Nucleus accumbens (tissue), 56 donors: ENCODE measurements at places on chromosomes 16 and 17.

DNA sequence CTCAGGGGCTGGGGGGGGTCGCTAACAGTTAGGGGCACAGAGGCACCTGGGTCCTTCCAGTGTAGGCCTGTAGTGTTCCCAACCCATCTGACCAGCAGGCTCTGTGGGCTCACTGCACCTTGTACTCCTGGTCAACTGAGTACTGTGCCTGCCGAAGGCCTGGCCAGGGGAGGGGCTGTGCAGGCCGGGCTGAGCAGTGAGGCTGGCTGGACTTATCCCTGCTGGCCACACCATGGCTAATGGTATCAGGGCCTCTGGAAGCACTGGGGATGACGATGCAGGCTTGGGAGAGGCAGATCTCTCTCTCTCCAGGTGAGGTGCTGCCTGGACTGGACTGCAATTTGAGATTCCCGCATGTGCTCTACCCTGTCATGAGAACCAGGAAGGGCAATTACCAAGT lies 58.9 kb upstream of the SDK2 start:
- DNase-seq: no peak

DNA sequence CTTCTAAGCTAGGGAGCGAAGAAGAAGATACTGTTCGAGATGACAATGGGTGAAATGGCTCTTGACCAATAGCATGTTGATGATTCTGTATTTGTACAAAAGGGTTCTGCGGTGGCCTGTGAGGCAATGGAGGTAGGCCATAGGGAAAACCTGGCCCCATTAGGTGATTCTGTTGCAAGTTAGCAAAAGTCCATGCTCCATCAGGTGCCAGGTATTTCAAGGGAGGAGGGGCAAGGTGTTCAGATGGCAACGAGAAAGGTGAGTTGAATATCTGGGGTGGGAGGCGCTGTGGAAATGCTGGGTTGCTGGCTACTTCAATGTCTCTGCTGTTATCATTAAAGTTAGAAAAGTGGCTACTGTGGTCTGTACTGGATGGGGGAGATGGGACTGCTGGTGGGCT lies 62.8 kb downstream of the CACNG1 start:
- no peak for DNase-seq

DNA sequence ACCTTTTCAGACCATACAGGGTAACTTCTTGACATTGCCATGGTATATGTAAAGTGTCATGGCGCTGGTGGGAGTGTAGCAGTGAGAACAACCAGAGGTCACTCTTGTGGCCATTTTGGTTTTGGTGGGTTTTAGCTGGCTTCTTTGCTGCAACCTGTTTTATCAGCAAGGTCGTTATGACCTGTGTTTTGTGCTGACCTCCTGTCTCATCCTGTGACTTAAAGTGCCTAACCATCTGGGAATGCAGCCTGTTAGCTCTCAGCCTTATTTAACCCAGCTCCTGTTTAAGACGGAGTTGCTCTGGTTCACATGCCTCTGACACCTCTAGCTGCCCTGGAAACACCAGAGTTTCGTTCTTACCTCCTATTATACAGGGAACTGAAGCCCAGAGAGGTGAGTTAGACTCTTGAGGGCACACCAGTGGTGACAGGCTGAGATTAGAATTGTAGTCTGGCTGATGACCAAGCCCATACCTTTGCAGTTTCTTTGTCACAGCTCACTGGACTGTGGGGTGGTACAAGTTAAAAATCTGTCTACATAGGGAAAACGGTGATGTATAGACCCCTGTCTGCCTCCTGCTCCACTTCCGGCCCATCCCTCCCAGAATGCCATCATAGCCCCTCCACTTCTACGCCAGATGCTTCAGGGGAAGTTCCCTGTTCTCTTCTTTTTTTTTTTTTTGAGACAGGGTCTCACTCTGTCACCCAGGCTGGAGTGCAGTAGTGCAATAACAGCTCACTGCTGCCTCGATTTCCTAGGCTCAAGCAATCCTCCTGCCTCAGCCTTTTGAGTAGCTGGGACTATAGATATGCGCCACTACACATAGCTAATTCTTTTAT lies 21.0 kb downstream of the KSR1 start:
- no peak for DNase-seq

GRCh38 chr17:33506889-33507650 lies 214.0 kb upstream of the ASIC2 start:
- no peak for DNase-seq

DNA sequence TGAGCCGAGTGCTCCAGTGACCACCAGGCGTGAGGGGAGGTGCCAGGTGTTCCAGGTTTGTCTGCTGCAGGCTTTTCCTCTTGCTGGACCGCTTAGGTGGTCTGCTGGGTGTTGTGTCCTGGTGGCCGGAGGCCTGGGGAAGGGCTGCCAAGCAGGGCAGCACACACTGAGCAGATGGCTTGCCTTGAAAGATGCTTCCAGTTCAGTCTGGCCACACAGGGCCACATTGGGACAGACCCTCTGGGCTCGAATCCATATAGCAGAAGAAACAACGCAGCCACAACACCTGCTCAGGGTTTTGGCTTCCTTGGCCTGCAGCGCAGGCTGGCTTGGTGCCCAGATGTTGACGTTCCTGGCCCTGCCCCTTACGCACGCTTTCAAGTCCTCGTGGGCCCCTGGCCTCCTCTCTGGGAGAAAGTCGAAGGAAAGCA lies 24.8 kb downstream of the GINS2 start:
- no peak for DNase-seq

DNA sequence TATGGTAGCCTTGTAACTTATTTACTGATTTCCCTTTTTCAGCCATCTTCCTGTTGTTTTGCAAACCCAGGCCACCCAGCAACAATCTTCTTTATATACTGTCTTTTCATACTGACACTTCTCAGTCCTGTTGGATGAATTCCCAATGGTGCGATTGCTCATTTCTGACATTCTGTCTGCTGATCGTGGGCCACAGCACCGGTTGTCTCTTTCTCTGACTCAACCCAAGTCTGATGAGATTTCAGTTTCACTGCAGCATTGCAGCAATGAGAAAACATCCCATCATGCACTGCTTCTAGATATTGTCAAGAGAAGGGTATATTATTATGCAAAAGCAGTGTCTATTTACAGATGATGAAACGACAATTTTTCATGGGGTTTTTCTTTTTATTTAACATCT lies 349.2 kb upstream of the HSBP1 start:
- DNase-seq: no peak

GRCh38 chr17:57539529-57540301 lies 205.4 kb downstream of the CCDC182 start:
- no peak for DNase-seq

- DNase-seq: no peak
Measured at GRCh38 chr16:81511371-81511770, 66.8 kb downstream of the CMIP start.

- no peak for DNase-seq
Measured at GRCh38 chr17:59802160-59802559, 90.6 kb downstream of the TUBD1 start.

- no peak for DNase-seq
Measured at GRCh38 chr16:86387468-86388440, 122.6 kb upstream of the FOXF1 start.

DNA sequence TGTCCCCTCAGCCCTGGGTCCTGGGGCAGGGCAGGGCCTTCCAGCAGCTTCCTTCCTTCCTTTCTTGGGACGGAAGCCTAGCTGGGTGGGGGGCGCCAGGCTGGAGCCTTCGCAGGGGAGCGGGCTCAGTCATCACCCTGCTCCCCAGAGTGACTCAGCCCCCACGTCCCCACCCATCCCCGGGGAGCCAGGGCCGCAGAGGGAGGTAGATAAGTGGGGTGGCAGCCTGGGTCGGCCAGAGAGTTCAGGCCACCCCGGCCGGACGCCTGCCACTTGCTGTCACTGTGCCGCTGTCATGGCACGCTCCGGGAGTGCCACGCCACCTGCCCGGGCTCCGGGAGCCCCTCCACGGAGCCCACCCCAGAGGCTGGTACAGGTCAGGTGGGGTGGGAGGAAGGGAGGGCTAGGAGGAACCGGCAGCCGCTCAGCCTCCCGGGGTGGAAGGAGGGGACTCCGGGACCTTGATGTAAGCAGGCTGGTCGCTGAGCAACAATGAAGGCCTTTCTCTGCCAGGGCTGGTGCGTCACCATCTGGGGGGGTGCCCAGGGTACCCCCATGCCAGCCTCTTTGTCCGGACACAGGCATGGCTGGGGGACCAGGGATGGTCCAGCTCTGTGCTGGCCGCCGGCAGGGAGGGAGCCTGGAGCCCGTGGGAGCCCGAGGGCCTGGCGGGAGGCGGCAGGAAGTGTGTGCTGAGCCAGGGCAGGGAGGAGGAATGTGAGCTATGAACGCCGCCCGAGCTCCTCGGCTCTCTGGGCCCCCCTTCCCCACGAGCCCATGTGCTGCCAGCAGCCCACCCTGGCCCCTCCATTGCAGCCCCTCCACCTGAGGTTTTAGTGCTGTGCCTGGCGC lies 6.6 kb downstream of the NHERF2 start:
- DNase-seq: peak; percentile 93

DNA sequence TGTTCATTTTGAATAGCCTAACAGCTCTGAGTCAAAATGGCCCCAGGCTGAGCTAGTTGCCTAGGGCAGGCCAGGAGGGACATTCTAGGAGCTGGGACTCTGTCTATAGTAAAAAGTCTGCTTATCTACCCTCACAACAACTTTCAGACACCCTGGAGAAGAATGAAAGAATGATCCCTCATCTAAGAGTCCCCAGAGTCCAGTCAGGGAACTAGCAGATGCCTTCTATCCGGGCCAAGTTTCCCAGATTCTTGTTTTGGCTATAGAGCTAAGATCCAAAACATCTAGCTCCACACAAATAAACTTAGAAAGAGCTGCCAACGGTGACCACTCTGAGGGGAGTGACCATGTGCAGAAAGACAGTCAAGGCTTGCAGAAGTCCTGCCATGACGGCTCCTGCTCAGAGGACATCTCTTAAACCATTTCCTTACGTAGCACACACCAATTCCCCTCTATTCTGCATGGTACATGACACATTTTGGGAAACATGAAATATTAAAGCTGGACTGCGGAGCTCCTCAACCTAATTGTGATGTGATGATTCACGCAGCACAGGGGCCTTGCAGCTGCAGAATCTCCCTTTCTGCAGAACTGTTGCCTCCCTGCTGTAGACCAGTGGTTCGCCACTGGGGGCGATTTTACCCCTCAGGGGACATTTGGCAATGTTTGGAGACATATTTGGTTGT lies 24.2 kb downstream of the FAM20A start:
- DNase-seq: no peak

DNA sequence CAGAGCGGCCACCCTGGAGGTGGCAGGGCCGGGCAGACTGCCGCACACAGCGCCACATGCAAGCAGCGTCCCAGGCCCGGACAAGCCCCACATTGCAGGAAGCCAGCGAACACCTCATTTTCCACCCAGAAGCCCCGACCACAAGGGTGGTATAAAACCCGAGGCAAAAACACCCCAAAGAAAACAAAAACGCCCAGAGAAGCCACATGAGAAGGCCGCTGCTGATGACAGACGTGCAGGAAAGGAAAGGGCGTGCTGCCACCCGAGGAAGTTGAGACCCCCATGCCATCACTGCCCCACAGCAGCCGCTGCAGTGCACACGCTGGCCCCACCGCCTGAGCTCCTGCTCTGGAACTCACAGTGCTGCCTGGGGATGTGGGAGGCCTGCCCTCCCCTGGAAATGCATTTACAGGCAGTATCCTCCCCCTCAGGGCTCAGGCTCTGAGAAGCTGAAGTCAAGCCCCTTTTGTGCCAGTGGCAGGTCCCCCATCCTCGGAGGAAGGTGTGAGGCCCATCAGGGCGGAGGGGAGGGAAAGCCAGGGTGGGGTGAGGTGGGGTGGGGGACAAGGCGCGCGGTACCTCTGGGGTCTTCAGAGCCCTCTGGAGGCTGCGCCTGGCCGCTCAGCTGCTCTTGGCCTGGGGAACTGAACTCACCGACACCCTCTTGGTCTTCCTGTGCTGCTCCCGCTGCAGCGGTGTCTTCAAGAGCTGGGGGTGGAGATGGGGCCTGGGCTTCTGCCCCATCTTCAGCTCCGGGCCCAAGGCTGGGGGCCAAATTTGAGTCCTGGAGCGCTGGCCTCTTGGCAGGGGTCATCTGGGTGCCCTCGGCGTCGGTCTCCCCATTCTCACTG lies 62.0 kb downstream of the IL21R start:
- no peak for DNase-seq

- no peak for DNase-seq
Measured at GRCh38 chr16:49883076-49884014, 27.4 kb upstream of the ZNF423 start.

GRCh38 chr16:27214084-27214961 lies 11.0 kb downstream of the KDM8 start:
- DNase-seq: no peak

GRCh38 chr16:31428638-31429247 lies 583 bp upstream of the COX6A2 start:
- DNase-seq: no peak

DNA sequence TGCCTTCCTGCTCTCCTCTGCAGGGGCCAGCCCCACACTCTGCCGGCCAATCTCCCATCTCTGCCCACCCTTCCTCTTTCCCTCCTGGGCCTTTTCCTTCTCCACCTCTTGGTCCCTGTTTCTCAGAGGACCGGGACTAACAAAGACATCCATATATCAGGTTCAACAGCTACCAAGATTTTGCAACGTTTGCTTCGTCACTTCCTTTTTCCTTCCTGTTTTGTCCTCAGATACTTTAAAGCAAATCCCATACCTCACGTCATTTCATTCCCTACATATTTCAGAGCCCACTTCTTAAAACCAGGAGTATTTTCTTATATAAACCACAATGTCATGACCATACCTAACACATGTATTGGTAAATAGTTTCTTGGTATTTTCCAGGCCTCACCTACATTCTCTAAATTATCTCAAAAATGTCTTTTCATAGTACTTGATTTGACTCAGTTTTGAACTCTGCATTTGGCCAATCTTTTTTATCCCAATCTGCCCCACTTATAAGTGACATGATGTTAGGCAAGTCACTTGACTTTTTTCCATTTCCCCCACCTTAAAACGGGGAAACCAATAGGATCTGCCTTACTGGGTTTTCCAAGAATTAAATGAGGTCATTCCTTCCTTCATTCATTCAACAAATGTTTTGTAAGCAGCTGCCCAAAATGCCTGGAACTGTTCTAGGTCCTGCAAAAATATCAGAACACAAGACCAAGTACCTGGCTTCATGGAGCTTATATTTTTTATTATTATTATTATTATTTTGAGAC lies 7.2 kb upstream of the USP10 start:
- DNase-seq: no peak

- no peak for DNase-seq
Measured at GRCh38 chr16:20938426-20938825, 37.9 kb downstream of the LYRM1 start.

GRCh38 chr17:75785016-75785890 lies 647 bp downstream of the UNK start:
- DNase-seq: peak; percentile 89

DNA sequence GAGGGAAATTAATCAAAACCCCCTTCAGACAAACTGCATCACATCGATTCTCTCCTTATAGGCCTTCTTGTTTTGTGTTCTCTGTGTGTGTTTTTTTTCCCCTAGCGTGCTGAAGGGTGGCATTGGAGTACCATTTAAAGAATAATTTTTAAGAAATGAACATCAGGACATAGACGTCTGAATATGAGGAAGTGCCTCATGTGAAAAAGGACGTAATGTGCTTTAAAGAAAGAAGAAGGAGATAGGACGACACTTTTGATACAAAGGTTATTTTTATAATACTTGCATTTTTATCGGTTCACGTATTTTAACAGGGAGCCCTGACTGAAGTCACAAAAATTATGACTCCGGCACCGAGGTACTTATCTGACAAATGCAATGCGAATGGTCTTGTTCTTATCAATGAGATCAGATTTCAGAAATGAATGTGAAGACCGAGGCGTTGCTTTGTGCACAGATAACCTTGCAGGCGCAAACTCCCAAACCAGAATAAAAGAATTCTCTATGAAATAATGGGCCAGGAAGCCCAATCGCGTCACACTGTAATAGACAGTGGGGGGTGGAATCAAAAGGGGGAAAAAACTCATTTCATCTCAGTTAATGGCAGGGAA lies 606.3 kb downstream of the MAF start:
- DNase-seq: no peak
